ENCODE measurements at places on chromosomes 7 and 10. TPM values are rescaled to one million over a fixed set of nuclear protein-coding genes. Genes with fewer than 3 reads are reported as not detected.

Gene SAP25
- 9.6 TPM for polyA plus RNA-seq

Gene GIMAP7
- polyA plus RNA-seq, result 13.0 TPM

Gene EN2
- polyA plus RNA-seq, result 0.17 TPM

Gene CALN1
- polyA plus RNA-seq, result 0.46 TPM

Gene SFXN4
- 32.5 TPM for polyA plus RNA-seq

DNA sequence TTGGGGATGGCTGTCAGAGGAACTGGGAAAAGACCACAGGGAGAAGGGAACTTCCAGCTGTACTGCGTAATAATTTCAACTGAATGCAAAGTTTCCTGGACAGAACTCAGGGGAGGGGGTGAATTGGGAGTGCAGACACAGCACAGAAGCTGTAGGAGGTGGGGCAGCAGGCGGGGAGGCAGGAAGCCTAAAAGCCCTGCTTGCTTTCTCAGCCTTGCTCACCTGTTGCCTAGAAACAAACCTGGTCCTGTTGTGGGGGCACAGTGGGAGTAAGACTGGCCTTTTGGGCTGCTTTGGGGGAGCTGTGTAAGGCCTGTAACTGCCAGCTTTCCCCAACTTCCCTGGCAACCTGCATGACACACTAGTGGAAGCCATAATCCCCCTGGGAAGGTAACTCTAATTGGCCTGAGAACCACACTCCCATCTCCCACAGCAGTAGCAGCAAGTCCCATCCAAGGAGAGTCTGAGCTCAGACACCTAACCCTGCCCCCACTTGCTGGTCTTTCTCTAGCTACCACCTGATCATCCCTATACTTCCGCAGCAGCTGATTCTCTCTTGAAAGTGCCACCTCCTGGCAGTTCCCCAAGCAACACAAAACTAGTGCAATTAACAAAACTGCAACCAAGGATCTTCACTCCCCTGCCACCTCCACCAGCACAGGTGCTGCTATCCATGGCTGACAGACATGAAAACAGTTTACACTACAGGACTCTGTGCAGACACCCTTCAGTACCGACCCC, 1239.3 kb downstream of the SORCS1 start:
- no peak for DNase-seq

- DNase-seq, result no peak
Measured at GRCh38 chr10:127866276-127867013, 26.3 kb downstream of the CLRN3 start.

DNA sequence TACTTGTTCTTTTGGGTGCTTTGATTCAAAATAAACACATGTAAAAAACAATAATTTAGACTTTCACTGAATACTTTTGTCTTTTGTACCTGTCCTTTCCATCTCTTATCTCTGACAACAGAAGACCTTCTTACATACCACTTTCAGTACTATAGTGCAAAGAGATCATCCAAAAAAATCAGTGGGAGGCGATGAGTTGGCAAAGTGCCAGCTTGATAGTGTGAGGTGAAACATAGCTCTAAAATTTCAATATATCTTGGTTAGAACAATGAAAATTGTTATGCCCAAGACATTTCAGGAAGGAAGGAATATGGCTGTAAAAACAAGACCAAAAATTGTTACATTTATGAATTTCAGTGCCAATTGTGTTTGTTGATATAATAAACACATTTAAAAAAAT, 390.2 kb upstream of the COBL start:
- DNase-seq, result no peak

DNA sequence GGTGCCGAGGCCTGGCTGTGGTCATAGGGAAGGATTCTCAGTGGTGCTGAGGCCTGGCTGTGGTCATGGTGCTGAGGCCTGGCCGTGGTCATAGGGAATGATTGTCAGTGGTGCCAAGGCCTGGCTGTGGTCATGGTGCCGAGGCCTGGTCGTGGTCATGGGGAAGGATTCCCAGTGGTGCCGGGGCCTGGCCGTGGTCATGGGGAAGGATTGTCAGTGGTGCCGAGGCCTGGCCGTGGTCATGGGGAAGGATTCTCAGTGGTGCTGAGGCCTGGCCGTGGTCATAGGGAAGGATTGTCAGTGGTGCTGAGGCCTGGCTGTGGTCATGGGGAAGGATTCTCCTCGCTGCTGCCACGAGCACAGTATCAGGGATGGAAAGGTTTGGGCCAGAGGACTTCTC, 327.3 kb downstream of the ADARB2 start:
- no peak for DNase-seq

- DNase-seq, result no peak
Measured at GRCh38 chr10:62616885-62617590, 187.5 kb upstream of the ADO start.

- DNase-seq, result no peak
Measured at GRCh38 chr7:22016507-22016906, 70.8 kb upstream of the CDCA7L start.

- DNase-seq, result no peak
Measured at GRCh38 chr7:11714205-11714604, 117.8 kb downstream of the THSD7A start.

GRCh38 chr10:125238682-125239081, 78.3 kb upstream of the CTBP2 start:
- no peak for DNase-seq

GRCh38 chr7:114936471-114936870, 14.6 kb downstream of the MDFIC start:
- DNase-seq, result no peak

DNA sequence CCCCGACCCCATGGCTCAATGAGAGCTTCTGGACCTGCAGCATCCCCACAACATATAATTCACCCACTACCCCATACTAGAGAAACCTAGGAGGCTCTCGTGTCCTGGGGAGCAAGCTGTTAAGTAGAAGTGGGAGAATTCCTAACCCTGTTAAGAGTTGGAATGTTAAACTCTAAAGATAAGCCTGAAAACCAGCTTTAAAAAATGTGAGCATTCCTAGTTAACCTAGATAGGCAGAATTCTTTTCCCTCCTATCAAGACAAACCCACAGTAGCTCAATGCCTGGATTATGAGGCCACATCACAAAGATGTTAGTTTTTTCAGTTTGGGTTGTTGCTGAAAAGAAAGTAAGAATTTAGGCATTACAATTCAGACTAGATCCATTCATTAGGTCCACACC, 42.9 kb downstream of the GRM8 start:
- no peak for DNase-seq

GRCh38 chr7:4479367-4480039, 202.6 kb upstream of the FOXK1 start:
- peak; percentile 27 for DNase-seq

GRCh38 chr7:84317536-84317935, 122.9 kb upstream of the SEMA3A start:
- DNase-seq, result no peak

- DNase-seq, result peak; percentile 57
Measured at GRCh38 chr10:133318494-133319127, 9.9 kb downstream of the ZNF511 start.

- peak; percentile 43 for DNase-seq
Measured at GRCh38 chr10:69337296-69338132, 59.2 kb downstream of the HK1 start.

- DNase-seq, result no peak
Measured at GRCh38 chr7:95586951-95587301, 9.4 kb downstream of the PDK4 start.

Measured in renal pelvis (tissue), 12 donors.